A549 treated with CORT108297 at 1 μM for 4 hours (cell line): ENCODE measurements at places on chromosomes 5 and 9. TPM values are rescaled to one million over a fixed set of nuclear protein-coding genes. Genes with fewer than 3 reads are reported as not detected.

Gene PHF24
- total RNA-seq, result 0.03 to 0.18 TPM (median 0.10 TPM) in 5 replicates

Gene IL12B
- total RNA-seq, result 0.02 to 0.06 TPM (median 0.06 TPM) in 3 of 5 replicates, not detected in the others

Gene IFNA2
- total RNA-seq, result not detected in 5 replicates

Gene KIF12
- total RNA-seq, result 1.5 to 3.5 TPM (median 2.3 TPM) in 5 replicates
